AG09309 (cell line): ENCODE measurements at places on chromosomes 7 and 10.

DNA sequence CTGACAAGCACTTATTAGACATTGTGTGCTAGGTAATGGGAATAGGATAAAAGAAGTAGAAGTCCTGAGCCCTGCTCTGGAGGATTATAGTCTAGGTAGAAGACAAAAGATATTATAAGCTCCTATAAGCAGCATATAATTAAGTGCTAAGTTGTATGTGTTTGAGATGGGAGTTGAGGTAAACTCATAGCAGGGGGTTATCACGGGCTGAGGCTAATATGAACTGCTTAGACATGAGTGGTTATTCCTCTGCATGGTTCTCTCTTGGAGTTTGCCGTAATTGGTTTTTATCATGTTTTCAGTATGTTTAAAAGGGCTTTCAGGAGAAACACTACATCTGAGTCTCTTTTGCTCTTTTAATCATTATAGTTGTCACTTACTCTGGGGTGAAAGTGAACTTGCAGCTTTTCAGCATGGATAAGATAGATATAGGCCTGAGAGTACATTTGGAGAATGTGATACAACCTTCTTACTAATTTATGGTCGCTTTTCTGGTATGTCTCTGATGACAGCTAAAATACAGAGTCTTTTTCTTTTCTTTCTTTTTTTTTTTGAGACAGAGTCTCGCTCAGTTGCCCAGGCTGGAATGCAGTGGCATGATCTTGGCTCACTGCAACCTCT is 39.0 kb downstream of the SMNDC1 start:
- no peak for DNase-seq

DNA sequence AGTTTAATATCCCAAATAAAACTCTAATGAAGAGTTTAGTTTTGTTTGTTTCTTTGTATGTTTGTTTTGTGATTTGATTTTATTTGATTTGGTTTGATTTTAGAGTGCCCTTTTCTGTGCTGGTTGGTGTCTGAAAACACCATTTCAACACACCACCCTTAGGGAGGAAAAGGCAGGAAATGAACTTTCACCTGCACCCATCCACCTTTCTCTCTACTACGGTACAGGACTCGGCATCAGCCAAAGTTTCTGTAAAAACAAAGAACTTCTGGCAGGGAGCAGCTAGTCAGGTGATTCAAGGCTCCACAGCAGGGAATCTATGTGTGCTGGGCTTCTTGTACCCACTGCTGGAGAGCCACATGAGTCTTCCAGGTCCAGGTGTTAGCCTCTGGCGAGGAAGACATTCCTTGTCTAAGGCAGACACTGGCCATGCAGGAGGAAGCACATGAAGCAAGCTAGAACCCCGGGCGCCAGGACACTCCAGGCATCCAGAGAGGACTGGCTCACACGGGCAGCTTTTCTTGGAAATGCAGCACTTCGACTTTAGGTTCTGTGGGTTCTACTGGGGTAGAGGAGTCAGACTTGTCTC is 22.1 kb upstream of the STK17A start:
- no peak for DNase-seq

- DNase-seq, result no peak
Observed at GRCh38 chr7:127959770-127960169, 71.5 kb downstream of the LRRC4 start.

- DNase-seq, result peak; percentile 25
Observed at GRCh38 chr7:106618480-106618879, 42.5 kb downstream of the CCDC71L start.

- no peak for DNase-seq
Observed at GRCh38 chr7:111920329-111920728, 285.9 kb downstream of the DOCK4 start.

DNA sequence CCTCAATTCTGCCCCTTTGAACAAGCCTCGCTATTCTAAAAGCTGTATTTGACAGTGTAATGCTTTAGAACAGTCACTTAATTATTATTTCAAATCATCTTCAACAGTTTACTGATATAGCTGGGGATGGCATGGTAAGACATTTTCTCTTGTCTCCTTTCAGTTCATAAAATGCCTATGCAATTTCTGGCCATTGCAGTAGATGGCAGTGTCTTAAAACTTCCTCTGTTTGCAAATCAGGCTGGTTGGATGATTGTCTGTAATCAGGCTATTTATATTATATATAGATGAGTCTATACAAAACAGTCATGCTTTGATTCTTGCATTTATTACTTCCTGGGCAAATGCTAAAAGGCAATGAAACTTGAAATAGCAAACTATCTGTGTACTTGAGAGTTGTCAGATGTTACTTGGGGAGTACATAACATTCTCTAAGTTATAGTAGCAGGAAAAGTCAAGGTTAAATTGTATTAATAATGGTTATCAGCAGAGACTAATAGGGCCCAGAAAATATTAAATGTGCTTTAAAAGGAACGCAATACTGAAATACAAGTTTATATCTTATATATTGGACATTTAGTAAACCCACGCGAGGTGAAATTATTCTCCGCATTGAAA is 55.5 kb upstream of the LHFPL3 start:
- DNase-seq, result peak; percentile 17

DNA sequence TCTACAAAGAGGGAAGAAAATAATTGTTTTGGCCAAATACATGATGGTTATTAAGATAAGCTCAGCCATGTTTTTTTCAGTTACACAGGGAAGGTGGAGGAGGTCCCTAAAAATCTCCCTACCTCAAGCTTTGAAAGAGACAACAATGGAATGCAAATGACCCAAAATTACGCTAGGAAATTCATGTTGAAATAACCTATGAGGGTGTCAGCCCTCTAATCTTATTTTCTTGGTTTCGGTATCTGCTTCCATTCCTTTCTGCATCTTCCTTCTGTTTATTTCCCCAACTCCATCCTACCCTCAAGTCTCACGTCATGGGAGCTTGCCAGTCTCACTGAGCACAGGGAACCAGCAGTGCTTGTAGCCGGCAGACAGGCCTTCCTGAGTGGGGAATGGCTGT is 40.6 kb upstream of the SMNDC1 start:
- no peak for DNase-seq

DNA sequence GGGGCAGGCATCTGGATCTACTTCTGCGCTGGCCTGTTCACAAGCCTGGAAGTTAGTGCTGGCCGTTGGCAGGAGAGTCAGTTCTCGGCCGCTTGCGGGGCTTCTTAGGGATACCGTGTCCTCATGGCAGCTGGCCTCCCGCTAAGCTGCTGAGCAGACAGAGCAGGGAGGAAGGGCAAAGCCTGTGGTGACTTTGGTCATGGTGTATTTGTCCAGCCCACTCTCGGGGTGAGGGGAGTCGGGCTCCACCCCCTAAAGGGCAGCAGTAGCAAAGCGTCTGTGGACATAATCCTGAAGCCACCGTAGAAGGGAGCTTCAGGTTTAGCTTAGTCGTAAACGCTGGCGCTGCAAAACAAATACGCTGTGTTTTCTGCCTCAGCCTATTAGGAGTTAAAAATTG is 12.2 kb downstream of the UBE3C start:
- no peak for DNase-seq

- no peak for DNase-seq
Observed at GRCh38 chr10:10320956-10321355, 696.7 kb upstream of the CELF2 start.

- no peak for DNase-seq
Observed at GRCh38 chr10:20089879-20090278, 273.6 kb downstream of the PLXDC2 start.

DNA sequence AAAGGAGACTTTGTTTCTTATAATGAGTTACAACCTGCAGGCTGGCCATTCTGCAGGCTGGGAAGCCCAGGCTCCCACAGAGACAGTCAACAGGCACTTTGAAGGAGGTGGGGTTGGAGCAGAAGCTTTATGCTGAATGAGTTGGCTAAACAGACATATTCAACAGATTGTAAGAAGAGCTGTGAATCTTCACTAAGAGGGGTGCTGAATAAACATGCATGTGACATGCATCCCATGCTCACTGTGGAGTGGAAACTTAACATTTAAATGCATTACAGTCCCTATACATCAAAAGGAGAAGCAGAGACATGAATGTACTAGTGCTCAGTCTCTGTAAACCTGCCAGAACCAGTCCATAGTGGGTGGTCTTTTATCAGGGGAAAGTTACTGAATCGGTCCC is 1.4 kb upstream of the CFAP69 start:
- DNase-seq, result no peak

- no peak for DNase-seq
Observed at GRCh38 chr10:55410415-55410885, 609.4 kb upstream of the PCDH15 start.

- DNase-seq, result no peak
Observed at GRCh38 chr7:23912065-23912464, 202.0 kb downstream of the STK31 start.

DNA sequence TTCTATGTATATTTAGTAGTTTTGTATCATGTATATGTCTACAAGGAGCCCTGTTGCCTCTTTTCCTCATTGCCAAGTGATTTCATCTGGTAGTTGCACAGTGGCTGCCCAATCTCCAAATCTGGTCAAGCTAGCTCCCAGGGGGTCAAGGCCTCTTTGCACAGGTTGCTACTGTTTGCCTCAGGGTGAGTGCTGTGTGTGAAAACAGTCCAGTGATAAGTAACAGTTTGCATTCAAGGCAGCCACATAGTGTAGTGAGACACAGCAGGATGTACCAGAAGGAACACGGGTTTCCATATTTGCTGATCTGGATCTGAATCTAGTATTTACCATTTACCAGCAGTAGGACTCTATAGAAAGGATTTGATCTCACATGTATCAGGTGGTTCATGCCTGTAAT is 13.3 kb upstream of the EPC1 start:
- no peak for DNase-seq

DNA sequence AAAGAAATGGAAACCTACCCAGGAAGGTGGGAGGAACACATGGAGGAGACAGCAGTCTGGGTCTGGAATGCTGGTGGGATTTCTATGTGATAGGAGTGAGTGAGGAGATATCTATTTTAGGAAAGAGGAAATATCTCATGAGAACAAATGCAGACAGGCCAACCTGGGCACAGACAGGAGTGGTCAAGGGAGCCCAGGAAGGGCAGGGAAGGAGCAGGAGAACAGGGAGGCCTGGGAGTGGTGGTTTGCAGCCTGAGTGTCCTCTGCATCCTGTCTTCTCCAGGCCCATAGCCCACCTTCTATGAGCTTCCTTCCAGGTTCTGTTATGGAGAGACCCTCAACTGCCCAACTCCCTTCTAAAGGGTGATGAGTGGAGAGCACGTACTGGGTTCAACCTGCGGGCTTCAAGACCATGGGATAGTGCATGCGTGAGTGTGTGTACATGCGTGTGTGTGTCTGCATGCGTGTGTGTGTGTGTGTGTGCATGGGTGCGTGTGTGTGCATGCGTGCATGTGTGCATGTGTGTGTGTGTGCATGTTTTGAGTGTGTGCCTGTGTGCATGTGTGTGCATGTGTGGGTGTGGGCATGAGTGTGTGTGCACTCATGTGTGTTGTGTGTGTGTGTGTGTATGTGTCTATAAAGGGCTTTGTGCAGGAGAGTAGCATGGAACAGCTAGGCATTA is 200.1 kb downstream of the CXCL12 start:
- DNase-seq, result no peak

DNA sequence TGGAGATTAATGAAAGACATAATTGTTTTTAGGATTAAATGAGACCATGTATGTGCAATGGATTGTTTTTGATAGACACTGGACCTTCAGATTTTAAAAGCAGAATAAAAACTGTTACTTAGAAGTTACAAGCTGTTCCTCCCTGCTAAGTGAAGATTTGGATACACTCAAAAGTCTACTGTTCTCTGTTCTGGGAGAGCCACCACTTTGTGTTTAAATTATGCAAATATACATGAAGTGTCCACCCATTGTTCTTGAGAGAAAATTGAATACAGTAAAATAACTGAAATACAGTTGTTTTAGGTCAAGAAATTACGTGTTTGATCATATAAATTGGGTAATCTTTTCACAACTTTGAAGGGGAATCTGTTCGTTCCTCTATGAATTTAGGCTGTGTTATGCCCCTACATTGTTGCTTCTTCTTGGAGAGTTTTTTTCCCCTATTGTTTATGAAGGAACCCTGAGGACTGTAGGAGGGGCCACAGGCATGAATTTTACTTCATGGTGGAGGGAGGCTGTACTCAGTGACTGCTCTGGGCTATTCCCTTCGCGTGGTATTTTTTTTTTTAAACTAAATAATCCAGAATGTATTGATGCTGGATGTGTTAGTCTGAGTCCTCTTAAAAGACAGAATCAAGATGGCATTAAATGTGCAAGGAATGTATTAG is 18.6 kb upstream of the VCL start:
- no peak for DNase-seq

DNA sequence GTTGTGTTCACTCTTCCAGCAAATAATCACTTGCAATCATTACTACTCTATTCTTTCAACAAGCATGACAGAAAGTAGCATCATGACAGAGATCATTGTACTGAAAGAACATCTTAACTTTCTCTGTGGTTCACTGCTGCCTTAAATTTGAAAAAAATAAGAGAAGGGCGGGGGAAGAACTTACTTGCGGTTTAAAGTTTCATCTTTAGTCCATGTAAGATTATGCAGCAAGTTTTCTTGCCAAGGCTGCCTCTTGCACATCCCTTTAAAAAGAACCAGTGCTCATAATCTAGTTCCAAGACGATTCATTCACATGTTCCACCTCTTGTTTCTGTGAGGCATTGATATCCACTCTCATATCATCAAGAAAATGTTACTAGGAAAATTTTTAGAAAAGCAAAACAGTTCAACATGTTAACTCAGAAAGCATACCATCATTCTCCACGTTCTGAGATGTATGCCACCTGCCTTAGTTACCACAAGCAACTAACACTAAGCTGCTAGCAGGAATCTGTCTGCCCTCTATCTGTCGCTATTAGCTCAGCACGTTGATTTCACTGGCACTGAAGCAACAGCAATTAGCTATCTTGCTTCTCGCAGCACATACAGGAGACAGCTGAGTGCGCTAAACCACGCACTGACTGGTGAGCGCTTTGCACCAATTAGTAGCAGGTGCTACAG is at the start of gene PCDH15:
TSS of gene PCDH15 (minus strand) at position 491 of the 681 bp plus-strand sequence. CDS start 136,969 bp downstream, outside the sequence.
- DNase-seq, result no peak

GRCh38 chr7:157951300-157952049 is 614.7 kb downstream of the DNAJB6 start:
- no peak for DNase-seq

- peak; percentile 83 for DNase-seq
Observed at GRCh38 chr10:127922675-127923366, 15.9 kb downstream of the PTPRE start.

- peak; percentile 96 for DNase-seq
Observed at GRCh38 chr7:41702635-41703371, at the start of gene INHBA. INHBA (minus strand) TSS chr7:41703090; CDS start chr7:41700374, 2,716 bp downstream.

- DNase-seq, result no peak
Observed at GRCh38 chr7:158239290-158239981, 348.2 kb downstream of the PTPRN2 start.

- DNase-seq, result no peak
Observed at GRCh38 chr7:29547421-29547820, 16.2 kb upstream of the PRR15 start.
